ENCODE measurements at places on chromosomes 12 and 14.
A peak's percentile ranks its signal among the peaks of the same experiment; 100 is the strongest.

GRCh38 chr12:67944093-67944492, 45.2 kb upstream of the IFNG-AS1 start:
- no peak for DNase-seq

GRCh38 chr14:105117710-105118385, 50.7 kb downstream of the JAG2 start:
- DNase-seq, result no peak

DNA sequence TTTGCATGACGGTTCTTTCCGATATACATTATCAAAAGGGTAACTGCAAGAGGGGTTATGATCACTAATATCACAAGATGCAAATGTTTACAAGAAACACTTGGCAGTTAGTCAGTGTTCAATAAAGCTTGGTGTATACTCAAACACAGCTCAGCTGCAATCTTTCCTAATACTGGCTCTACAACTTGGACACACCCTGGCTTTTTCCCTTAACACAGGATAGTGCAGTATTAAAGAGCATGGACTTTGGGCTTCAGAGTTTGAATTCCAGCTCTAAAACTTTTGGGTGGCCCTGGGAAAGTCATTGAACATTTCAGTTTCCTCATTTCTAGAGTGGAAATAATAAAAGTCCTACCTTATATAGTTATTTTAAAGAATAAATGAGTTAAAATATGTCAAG, 107.0 kb downstream of the HECTD4 start:
- DNase-seq, result no peak

DNA sequence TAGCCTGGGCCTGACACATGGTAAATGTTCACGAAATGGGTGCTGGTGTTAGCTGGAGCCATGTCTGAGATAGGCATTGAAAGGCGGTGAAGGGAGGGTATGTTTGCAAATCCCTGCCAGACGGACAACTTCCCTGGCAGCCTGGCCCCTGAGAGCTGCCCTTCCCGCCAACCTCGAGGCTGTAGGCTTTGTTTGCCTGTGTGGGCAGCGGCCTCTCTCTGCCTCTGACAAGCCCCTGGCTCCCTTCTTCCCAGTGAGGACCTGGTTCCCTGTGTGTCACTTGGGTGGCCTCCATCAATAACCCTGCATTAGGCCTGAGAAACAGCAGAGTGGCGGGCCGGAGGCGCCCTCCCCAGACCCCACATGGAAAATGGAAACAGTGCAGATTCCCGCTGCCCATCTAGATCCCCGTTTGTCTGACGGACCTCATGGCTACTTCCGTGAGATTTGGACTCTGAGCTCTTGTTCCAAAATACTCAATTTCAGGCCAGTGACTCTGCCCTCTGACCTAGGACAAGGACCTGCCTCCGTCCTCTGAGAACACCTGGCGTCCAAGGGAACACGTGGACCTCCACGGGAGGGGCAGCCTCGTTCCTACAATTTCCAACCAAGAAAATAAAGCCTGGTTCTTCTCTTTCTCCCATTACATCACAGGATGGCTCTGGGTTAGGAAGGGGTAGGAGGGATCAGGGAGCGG, 325.5 kb downstream of the DPF3 start:
- DNase-seq, result no peak

GRCh38 chr12:11763760-11764520, 114.5 kb downstream of the ETV6 start:
- DNase-seq, result no peak

DNA sequence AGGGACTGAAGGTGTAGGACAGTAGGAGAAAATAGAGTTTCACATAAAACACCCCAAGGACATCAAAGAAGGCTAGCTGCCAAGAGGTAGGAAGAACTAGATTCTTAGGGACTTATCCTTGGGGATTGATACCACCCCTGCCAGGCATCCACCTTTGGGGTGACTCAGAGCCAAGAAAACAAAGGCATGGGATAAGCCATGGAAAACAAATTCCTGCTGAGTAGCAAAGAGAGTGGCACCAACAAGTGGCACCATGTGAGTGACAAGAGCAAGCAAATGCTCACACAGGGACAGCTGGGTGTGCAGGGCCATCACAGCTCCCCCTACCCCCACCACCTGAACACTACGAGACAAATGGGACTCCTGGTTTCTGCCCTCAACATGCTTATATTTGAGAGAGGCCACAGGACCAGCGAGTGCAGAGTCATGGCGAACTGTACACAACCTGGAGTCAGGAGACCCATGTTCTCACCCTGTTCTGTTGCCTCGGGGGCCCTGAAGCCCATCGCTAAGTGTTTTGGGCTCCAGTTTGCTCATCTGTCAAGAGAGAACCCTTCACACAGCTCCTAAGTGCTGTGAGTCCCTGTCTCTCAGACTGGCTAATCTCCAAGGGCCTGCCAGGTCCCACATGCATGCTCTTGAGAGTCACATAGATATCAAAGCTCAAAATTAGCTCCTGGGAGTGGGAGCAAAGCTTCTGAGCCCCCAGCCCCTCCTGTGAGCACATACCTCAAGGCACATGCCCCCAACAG, 91.9 kb downstream of the DPF3 start:
- DNase-seq, result no peak

- peak; percentile 68 for DNase-seq
Observed at GRCh38 chr14:92507174-92507768, 6.3 kb upstream of the RIN3 start.

GRCh38 chr12:121241156-121241970, 31.4 kb downstream of the P2RX4 start:
- DNase-seq, result no peak

GRCh38 chr12:84922693-84923092, 10.1 kb upstream of the SLC6A15 start:
- DNase-seq, result no peak

DNA sequence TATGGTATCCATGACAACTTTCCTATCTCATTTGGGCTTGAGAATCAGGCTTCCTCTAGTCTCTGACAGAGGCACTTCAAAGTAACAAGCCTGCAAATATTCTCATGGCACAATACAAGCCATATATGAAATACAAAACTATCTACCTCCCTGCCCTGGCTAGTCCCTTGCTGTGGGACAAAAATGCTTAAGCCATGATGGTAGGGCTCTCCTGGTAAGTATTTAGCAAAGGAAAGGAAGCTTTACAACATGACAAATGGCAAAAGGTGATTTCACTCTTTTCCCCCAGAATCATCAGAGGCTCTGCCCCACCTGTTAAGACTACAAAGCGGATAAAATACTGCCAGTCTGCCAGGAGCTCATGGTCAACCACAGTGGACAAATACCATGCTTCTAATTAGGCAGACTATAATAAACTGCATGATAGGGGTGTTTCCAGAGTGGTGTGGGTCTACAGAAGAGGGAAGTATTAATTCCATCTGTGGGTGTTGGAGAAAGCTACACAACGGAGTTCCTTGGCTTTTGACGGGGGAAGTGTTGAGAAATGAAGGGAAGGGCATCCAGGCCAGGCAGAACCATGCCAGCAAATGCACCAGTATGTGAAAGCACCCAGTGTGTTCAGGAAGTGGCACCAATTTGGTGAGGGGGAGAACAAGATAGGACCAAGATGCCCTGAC, 92.9 kb downstream of the SPTSSA start:
- DNase-seq, result no peak

GRCh38 chr12:2408262-2408661, 355.5 kb downstream of the CACNA1C start:
- DNase-seq, result no peak

- peak; percentile 35 for DNase-seq
Observed at GRCh38 chr12:70154087-70154638, 89.1 kb upstream of the CNOT2 start.

DNA sequence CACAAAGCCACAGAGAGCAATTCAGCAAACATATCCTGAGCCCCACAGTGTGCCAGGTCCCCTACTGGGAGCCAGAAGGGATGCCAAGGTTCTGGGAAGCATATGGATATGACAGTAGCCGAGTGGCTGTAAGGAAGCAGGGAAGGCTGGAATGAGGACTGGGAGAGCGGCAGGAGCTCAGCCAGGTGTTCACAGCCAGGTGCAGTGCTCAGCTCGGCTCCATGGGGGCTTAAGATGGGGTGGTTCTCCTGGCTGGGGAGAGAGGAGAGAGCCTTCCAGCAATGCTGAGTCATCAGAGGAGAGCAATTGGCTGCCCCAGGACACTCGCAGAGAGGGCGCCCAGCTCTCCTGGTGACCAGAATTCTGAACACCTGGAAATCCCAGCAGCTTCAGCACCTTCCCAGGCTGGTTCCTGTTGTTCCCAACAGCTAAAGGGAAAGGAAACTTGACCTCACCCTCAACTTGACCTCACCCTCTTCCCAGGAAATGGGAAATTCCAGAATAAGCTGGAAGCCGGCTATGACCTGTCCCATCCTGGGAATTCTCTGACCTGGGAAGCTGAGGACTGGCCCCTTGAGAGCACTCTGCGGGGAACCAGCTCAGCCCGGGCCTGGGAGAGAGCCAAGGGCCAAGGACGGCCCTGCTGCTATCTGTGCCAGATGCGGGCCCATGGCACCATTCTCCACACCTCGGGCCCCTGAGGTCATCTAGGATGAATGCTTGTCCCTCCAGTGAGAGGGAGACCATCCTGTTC, 34.6 kb downstream of the SLC6A12 start:
- DNase-seq, result no peak

- no peak for DNase-seq
Observed at GRCh38 chr12:89781156-89781555, 72.5 kb upstream of the ATP2B1 start.

DNA sequence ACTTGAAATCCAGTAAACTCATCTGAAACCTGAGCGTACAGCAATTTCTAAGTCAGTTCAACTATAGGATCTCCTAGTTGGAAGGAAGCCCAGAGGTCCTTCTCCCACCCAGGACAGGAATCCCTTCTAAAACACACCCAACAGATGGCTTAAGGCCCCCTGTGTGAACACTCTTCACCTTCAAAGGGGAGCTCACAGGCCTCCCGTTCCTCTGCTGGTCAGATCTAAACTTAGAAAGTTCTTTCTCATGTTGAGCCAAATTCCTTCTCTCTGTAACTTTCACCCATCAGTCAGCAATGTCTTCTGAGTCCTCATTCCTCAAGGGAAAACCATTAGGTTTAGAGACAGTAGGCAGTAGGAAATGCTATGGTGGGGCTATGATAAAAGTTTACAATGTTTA, 355.2 kb downstream of the PCNX1 start:
- DNase-seq, result no peak

DNA sequence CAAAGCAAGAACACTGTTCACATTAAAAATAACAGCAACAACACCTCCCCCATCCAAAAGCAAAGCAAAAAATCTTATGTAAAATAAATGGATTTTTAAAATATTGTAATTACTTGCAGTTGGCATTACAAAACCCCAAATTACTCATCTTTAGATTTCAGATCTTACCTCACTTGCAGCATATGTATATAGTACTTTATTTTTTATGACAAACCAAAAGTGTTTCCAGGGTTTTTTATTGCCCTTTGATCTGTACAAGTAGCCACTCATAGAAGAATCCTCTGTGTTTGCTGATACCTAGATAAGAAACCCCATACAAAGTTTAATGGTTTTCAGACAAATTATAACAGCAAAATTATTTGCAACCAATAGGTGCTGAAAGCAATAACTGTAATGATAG, 12.2 kb upstream of the NR2C1 start:
- no peak for DNase-seq

All from Calu3 (cell line).